ENCODE measurements at places on chromosomes 12 and 14. TPM values are rescaled to one million over a fixed set of nuclear protein-coding genes. Genes with fewer than 3 reads are reported as not detected.

GRCh38 chr14:77593501-77593961, 22.9 kb downstream of the SPTLC2 start:
- peaks cover 9% of the 10 kb centered on the region for H3K36me3 ChIP-seq
- no peaks in the 10 kb centered on the region for H3K27me3 ChIP-seq
- DNase-seq, result no peak
- no peak overlapping the region for H3K4me3 ChIP-seq

The LUM gene
- 33.9 TPM for total RNA-seq

GRCh38 chr12:21453312-21453852, 15.9 kb downstream of the PYROXD1 start:
- no peak overlapping the region for H3K4me3 ChIP-seq
- H3K27ac ChIP-seq, result no peak overlapping the region
- H3K36me3 ChIP-seq, result peaks cover 15% of the 10 kb centered on the region
- DNase-seq, result no peak

The OR6C68 gene
- not detected for total RNA-seq

The PTGDR gene
- not detected for total RNA-seq

- DNase-seq, result no peak
- peaks cover 10% of the 10 kb centered on the region for H3K36me3 ChIP-seq
- no peak overlapping the region for H3K4me3 ChIP-seq
- H3K4me1 ChIP-seq, result no peaks in the 10 kb centered on the region
Observed at GRCh38 chr12:115956659-115957058, 320.8 kb downstream of the MED13L start.

DNA sequence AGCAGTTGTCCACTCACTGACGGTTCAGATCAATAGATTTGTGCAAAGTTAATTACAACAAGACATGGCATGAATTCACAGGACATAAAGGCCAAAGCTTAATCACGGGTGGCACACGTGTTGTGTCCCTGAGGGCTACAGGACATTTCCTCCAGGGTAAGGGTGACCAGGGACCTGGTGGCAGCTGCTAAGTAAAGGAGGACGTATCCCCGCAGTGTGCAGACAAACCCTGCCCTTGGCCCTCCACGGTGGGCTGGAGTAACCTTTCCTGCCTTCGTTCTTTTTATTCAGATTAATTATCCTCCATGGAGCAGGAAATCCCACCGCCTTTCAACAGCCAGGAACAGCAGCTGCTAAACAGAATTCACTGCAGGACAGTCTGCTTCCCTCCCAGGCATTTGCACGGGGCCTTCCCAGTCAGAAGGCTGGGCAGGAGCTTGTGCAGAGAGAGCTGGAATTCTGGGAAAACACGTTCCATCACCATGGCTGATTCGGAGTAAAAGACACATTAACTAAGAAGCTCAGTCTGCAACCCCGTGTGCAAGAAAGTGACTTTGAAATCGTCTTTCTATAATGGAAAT, 289.9 kb upstream of the SFSWAP start:
- DNase-seq, result no peak
- peaks cover 14% of the 10 kb centered on the region for H3K36me3 ChIP-seq
- no peak overlapping the region for H3K4me3 ChIP-seq
- no peak overlapping the region for H3K27ac ChIP-seq
- peaks cover 20% of the 10 kb centered on the region for H3K4me1 ChIP-seq

The GPD1 gene
- 0.16 TPM for total RNA-seq

DNA sequence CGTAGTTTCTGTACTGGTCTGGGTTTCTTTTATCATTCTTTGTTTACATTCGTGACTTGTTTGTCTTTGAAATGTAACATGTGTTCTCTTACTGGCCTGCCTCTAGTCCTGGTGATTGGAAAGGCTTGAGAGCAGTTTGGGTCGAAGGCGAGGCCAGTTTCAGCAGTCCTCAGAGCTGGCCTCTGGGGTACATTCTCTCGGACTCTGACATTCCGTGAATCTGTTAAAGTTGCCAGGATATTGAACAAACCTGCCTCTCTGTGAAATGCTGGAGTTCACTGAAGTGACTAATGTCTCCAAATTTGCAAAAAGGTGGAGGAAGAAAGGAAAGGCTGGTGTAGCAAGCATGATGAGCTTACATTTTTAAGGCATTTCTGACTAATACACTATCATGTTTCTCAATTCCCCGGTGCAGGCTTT, 1.5 kb downstream of the PLEKHA5 start:
- no peak for DNase-seq
- H3K36me3 ChIP-seq, result peaks cover 16% of the 10 kb centered on the region
- peaks cover 28% of the 10 kb centered on the region for H3K4me1 ChIP-seq
- peak overlapping the region; percentile 96 for H3K4me3 ChIP-seq
- no peaks in the 10 kb centered on the region for H3K27me3 ChIP-seq
- peak overlapping the region; percentile 93 for H3K27ac ChIP-seq

GRCh38 chr12:123140676-123141614, 9.9 kb downstream of the PITPNM2 start:
- H3K27ac ChIP-seq, result peak overlapping the region; percentile 19
- no peak overlapping the region for H3K4me3 ChIP-seq
- DNase-seq, result no peak
- H3K36me3 ChIP-seq, result peaks cover 5% of the 10 kb centered on the region

The PRH2 gene
- total RNA-seq, result not detected

The HOXC10 gene
- total RNA-seq, result 1.8 TPM

DNA sequence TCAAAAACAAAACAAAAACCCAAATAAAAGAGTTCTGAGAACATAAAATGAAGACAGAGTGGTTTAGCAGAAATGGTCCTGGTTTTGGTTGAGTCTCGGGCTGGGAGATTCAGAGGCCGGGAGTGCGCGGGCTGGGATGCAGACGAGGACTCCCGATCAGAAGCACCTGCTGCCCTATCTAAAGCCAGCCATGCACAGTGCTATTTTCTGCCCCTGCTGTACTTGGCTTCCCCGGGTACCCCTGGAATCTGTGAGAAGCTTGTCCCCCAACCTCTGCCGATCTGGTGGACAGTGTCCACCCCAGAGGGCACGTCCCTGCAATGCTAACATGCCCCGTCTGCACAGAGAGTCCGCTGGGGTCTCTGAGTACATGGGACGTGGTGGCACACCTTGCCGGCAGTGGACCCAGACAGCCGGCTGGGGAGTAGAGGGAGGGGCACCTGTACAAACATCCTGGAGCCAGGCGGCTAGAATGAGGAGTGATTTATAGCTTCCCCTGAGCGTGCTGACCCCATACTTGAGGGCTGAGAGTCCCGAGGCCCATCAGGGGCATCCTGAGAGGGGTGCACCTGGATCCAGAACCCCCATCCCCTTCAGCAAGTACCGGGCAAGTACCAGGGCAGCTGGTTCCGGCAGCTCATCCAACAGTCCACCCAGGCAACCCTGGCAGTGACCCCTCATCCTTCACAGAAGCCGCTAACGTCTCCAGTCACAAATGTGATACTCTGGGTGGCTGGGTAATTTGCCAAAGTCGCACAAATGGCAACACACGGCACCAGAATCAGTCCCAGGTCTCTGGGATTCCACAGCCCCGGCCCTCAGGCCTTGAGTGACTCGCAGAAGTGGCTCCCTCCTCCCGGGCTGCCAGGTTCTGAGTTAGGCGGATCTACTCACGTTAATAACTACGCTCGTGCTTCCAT, 37.1 kb downstream of the CHGA start:
- no peaks in the 10 kb centered on the region for H3K27me3 ChIP-seq
- DNase-seq, result no peak
- no peak overlapping the region for H3K27ac ChIP-seq
- H3K4me1 ChIP-seq, result peaks cover 30% of the 10 kb centered on the region
- no peaks in the 10 kb centered on the region for H3K36me3 ChIP-seq

DNA sequence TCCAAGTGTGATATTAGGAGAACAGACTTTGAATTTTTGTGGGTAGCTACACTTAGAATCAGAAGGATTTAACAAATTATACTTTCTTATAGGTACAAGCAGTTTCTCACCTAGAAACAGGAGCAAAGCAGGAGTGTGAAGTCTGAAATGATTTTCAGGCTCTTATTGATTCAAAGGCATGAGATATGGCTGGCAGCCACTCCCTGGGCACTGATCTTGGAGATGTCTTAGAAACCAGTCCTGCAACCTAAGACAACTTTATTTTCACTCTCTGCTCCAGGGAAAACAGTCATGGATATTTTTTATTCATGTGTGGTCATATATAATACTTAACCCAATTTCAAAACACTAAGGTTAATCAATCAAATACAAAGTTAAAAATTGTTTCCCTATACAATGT, 254.9 kb upstream of the TMEM132C start:
- H3K4me1 ChIP-seq, result no peaks in the 10 kb centered on the region
- no peak overlapping the region for H3K27ac ChIP-seq
- H3K36me3 ChIP-seq, result no peaks in the 10 kb centered on the region
- H3K4me3 ChIP-seq, result no peak overlapping the region
- peaks cover 2% of the 10 kb centered on the region for H3K27me3 ChIP-seq
- no peak for DNase-seq
